Thyroid gland (tissue), 4 donors: ENCODE measurements at places on chromosomes 16 and 17. TPM values are rescaled to one million over a fixed set of nuclear protein-coding genes. Genes with fewer than 3 reads are reported as not detected.

KLHL10 gene
- not detected for total RNA-seq

TBC1D3B gene
- total RNA-seq = not detected

HSD17B2 gene
- not detected for total RNA-seq

NPIPB9 gene
- 1.7 TPM for total RNA-seq

STX1B gene
- total RNA-seq = 0.34 TPM

MPV17L gene
- 6.9 TPM for total RNA-seq

GRCh38 chr17:32953045-32953444 is 25.1 kb downstream of the TMEM98 start:
- no peaks in the 10 kb centered on the region for H3K4me1 ChIP-seq
- no peak overlapping the region for H3K27ac ChIP-seq
- no peak for DNase-seq
- H3K27me3 ChIP-seq = no peaks in the 10 kb centered on the region

DNA sequence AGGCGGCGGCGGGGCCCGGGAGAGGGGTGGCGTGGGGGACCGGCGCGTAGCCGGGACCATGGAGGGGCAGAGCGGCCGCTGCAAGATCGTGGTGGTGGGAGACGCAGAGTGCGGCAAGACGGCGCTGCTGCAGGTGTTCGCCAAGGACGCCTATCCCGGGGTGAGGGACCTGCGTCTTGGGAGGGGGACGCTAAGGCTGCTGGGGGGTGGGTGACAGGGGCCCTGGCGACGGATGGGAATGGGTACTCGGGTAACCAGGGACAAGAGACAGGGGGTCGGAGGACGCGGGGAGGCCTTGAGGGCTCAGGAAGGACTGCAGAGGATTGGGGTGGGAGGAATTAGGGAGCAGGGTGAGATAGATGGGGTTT is 243 bp downstream of the RND2 start:
- no peak overlapping the region for H3K27ac ChIP-seq
- peaks cover 28% of the 10 kb centered on the region for H3K4me1 ChIP-seq
- no peaks in the 10 kb centered on the region for H3K36me3 ChIP-seq
- H3K4me3 ChIP-seq = no peak overlapping the region
- DNase-seq = no peak
- H3K27me3 ChIP-seq = no peaks in the 10 kb centered on the region

GRCh38 chr16:68363658-68364521 is 53.1 kb downstream of the PRMT7 start:
- no peak overlapping the region for H3K27ac ChIP-seq
- no peak for DNase-seq
- no peaks in the 10 kb centered on the region for H3K36me3 ChIP-seq
- H3K27me3 ChIP-seq = no peaks in the 10 kb centered on the region
- peaks cover 30% of the 10 kb centered on the region for H3K4me1 ChIP-seq

DNA sequence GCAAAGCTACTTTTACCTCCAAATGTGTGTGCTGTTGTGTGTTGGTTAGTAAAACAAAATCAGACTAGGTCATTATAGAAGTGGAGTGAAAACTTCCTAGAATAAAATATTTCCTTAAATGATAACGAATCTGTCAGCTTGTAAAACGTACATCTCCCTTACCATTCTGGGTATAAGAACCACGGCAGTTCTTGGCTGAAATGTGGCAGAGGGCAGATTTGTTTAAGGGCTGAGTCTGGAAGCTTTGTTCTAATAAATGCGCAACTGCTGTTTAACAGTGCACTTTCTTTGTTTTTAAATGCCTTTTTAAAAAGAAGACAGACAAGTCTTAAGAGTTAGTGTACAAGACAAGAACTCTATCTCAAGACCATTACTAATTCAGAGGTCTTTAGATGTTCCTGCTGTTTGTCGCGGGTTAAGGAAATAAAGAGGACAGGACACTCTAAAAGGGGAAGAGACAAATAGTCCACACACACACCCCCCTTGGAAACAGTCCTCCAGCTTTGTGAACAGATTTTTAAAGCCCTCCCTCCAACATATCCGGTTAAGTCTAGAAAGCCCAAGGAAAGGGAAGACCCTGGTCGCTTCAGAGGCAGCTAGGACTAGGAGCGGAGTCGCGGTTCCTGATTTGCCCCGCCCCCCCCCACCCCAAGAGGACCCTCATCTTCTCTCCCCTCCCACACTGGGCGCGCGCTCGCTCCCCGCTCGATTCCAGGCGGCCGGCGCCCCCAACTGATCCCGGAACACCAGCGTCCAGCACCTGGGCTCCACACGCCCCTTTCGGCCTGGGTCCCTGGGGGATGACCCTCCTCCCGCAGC is 658 bp downstream of the SYNRG start:
- H3K27ac ChIP-seq = peak overlapping the region; percentile 82
- no peak for DNase-seq
- no peaks in the 10 kb centered on the region for H3K36me3 ChIP-seq
- H3K4me3 ChIP-seq = peak overlapping the region; percentile 89
- no peaks in the 10 kb centered on the region for H3K27me3 ChIP-seq
- H3K4me1 ChIP-seq = peaks cover 5% of the 10 kb centered on the region

DNA sequence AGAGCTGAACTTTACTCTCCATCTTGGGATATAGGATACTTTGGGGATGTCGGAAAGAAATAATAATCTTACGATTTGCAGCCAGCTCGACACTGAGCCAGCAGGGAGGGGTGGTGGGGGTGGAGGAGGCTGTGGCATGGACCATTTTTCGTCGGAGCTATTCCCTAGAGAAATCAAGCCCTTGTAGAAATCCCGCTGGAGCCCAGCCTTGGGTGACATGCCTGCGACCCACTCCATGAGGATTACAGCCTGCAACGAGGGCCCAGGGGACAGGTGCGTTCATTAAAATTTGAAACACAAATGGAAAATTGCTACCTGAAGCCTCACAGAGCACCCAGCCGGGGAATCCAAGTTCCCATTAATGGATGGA is 82.8 kb upstream of the GSE1 start:
- no peak for DNase-seq
- no peaks in the 10 kb centered on the region for H3K36me3 ChIP-seq
- H3K27me3 ChIP-seq = no peaks in the 10 kb centered on the region
- H3K4me3 ChIP-seq = no peak overlapping the region

GRCh38 chr17:65312718-65313377 is 175.7 kb downstream of the RGS9 start:
- DNase-seq = no peak
- no peak overlapping the region for H3K27ac ChIP-seq
- no peak overlapping the region for H3K4me3 ChIP-seq
- H3K36me3 ChIP-seq = no peaks in the 10 kb centered on the region

DNA sequence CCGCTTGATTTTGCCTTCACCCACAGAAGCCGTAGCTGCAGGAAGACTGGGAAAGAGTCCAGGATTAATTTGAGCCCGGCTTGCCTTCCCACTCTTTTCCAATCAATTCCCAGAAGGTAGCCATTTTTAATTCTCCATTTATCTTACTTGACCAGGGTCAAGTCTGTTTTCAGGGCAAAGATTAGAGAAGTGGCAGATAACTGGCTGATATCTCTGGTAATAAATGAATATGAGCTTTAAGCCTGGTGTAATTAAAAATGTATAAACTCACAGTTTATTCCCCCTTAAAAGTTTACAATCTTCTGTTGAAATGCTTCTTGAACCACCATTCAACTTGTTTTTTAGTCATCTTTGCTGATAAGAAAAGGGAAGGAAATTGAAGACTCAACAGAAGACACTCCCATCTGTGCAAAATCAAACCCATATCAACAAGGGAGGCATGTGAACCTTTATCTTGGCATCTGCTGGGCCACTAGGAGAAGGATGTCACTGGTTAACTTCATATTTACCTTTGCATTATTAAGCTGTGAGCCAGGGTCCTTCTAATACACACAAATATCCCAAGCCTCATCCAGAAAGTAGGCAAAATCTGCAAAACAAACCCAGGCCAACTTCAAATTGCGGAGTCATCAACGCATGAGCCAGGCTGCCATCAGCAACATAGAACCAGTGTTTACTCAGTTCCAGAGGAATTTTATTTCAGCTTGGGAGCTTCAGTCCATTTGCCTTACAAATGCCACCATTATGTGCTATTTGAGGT is 314.6 kb upstream of the MAF start:
- H3K4me1 ChIP-seq = no peaks in the 10 kb centered on the region
- no peaks in the 10 kb centered on the region for H3K27me3 ChIP-seq
- no peak overlapping the region for H3K27ac ChIP-seq
- H3K4me3 ChIP-seq = no peak overlapping the region
- no peaks in the 10 kb centered on the region for H3K36me3 ChIP-seq

GRCh38 chr17:31385428-31386285 is 5.8 kb upstream of the RAB11FIP4 start:
- no peaks in the 10 kb centered on the region for H3K36me3 ChIP-seq
- no peaks in the 10 kb centered on the region for H3K4me1 ChIP-seq
- H3K4me3 ChIP-seq = no peak overlapping the region
- no peak overlapping the region for H3K27ac ChIP-seq
- H3K27me3 ChIP-seq = no peaks in the 10 kb centered on the region

GRCh38 chr17:15112846-15113617 is 152.1 kb downstream of the PMP22 start:
- no peaks in the 10 kb centered on the region for H3K27me3 ChIP-seq
- no peaks in the 10 kb centered on the region for H3K4me1 ChIP-seq
- H3K36me3 ChIP-seq = no peaks in the 10 kb centered on the region
- H3K4me3 ChIP-seq = no peak overlapping the region

GRCh38 chr17:52079496-52079895 is 79.0 kb downstream of the CA10 start:
- no peaks in the 10 kb centered on the region for H3K4me1 ChIP-seq
- no peak overlapping the region for H3K4me3 ChIP-seq
- no peaks in the 10 kb centered on the region for H3K36me3 ChIP-seq

GRCh38 chr16:68436581-68436980 is 11.7 kb downstream of the SMPD3 start:
- H3K4me1 ChIP-seq = no peaks in the 10 kb centered on the region
- H3K36me3 ChIP-seq = no peaks in the 10 kb centered on the region
- H3K27ac ChIP-seq = no peak overlapping the region
- DNase-seq = no peak

DNA sequence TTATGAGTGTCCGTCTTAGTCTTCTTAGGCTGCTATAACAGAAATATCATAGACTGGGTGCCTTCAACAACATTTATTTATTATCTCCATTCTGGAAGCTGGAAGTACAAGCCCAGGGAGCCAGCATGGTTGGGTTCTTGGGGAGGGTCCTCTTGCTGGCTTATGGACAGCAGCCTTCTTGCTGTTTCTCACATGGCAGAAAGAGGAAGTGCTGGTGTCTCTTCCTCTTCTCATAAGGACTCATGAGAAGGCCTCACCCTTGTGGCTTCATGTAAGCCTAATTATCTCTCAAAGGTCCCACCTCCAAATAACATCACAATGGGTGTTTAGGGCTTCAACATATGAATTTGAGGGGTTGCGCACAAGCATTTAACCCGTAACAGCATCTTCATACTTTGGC is 207.0 kb upstream of the COX10 start:
- no peak for DNase-seq
- no peaks in the 10 kb centered on the region for H3K36me3 ChIP-seq

- DNase-seq = peak; percentile 70
- H3K4me3 ChIP-seq = no peak overlapping the region
- H3K27me3 ChIP-seq = no peaks in the 10 kb centered on the region
Observed at GRCh38 chr17:19331134-19331533, 31.4 kb downstream of the B9D1 start.

DNA sequence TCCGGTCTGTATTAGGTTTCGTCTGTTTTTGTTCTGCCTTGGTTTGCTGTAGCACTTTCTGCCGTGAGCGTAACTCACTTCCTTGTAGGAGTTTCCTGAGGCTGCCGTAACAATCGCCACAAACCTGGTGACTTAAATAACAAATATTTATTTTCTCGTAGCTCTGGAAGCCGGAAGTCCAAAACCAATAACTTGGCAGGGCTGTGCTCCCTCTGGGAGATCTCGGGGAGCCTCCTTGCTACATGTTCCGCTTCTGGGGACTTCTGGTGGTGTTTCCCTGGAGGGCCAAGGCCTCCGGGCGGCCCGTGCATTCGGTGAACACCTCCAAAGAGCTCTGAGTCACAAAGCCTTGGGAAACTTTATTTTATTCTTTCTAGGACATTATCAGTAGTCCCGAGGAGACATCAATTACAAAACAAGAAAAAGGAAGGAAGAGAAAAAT is 6.8 kb upstream of the WDR45B start:
- H3K4me1 ChIP-seq = no peaks in the 10 kb centered on the region
- H3K4me3 ChIP-seq = no peak overlapping the region
- no peak overlapping the region for H3K27ac ChIP-seq
- DNase-seq = no peak
- no peaks in the 10 kb centered on the region for H3K27me3 ChIP-seq
- no peaks in the 10 kb centered on the region for H3K36me3 ChIP-seq
